Activated CD4-positive, alpha-beta T cell treated with anti-CD3 and anti-CD28 coated beads, Interleukin-10, Interleukin-2, amounts not matched to agents 100 ng/mL and 50 ng/mL, durations not matched to agents 16 hours and 8 hours (primary cell): ENCODE measurements at places on chromosomes 11 and 22.
A peak's percentile ranks its signal among the peaks of the same experiment; 100 is the strongest.

DNA sequence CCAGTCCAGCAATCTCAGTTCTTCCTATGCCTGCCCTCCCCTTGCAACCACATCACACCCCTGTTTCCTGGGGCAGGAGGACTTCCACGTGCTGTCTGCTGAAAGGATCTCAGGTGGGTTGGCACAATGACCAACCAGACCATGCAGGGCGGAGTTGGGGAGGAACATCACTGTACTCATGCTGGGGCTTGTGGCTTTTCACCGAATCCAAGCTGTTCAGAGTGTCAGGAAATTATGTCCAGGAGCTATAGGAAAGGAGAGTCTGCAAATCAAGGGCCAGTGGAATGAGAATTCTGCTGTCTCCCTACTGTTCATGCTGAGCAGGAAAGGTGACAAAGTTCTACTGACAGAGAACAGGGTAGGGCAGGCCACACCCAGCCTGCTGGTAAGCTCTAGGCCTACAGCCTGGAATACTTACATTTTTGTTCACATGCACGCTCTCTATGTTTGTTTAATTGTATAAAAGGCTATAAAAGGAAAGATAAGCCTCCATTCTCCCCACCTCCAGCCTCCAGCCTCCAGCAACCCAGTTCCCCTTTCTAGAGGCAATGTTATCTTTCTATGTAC lies 1.7 kb upstream of the PLAAT2 start:
- no peak for DNase-seq

- DNase-seq: peak; percentile 76
Measured at GRCh38 chr11:60193687-60194433, 11.0 kb upstream of the MS4A6A start.

DNA sequence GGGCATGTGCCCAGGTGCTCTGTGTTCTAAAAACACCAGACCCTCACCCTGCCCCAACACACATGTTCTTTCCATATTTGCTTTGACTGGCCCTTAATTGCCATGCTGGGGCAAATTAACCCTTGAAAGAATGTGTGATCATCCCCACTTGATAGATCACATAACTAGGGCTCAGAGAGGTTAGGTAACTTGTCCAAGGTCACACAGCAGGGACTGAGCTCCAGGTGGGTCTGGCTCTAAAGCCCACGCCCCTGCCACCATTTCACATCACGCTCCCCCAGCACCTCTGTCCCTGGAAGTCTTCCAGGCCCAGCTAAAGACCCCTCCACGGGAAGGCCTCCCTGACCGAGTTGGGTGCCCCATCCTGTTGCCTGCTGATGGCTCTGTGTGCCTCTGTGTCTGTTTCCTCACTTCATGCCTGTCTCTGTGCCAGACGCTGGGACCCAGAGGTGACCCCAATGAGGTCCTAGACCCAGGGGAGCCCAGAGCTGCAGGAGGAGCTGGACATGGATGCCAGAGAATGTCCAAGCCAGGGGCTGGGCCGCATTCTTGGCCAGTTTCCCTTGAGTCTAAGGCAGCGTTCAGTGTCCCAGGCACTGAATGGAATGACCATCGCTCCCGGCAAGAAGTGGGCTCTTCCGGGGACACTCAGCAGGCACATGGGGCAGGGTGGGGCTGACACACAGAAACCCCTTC lies 79.7 kb downstream of the MYO7A start:
- DNase-seq: no peak

- DNase-seq: no peak
Measured at GRCh38 chr22:44202261-44202789, 21.6 kb downstream of the PARVG start.

DNA sequence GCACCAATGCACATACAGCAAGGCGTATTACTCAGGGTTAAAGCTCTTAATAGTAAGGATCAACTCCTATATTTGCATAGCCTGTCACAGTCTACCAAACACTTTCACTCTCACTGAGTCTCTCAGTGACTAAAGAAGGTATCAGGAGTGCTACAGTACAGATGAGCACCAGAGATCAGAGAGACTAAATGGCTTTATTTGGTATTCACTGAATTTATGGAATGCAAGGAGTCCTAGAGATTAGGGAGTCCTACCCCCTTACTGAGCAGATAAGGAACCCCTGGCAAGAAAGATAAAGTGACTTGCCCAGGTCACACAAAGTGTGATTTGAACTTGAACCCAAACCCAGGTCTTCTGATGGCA lies 396.4 kb upstream of the CCDC90B start:
- no peak for DNase-seq

GRCh38 chr11:103406357-103406756 lies 297.1 kb downstream of the DYNC2H1 start:
- DNase-seq: no peak
